MCF 10A (cell line): ENCODE measurements at places on chromosomes 5 and 9.
A peak's percentile ranks its signal among the peaks of the same experiment; 100 is the strongest.

- peak; percentile 49 for DNase-seq
These were observed 12.2 kb downstream of the PPP3R2 start for GRCh38 chr9:101582553-101582952.

- DNase-seq, result no peak
These were observed 203.1 kb upstream of the PPP1R2B start for GRCh38 chr5:156647034-156647451.

DNA sequence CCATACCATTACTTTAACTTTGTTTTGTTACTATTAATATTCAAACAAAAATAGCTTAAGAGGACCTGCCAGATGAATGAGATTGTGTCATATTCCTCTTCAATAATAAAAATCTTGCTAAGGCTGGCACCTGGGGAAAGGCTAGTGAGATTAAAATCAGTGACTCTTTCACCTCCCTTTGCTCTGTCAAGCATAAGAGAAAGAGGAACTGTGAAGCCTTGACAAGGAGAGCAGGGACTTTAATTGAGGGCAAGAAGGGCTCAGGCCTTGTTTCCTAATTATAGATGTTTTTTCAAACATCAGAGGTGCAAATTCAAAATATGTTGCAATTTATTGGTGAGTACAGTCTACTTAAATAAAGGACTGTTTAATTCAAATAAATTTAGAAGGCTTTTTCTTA, 91.7 kb downstream of the SPATA31D1 start:
- DNase-seq, result no peak

DNA sequence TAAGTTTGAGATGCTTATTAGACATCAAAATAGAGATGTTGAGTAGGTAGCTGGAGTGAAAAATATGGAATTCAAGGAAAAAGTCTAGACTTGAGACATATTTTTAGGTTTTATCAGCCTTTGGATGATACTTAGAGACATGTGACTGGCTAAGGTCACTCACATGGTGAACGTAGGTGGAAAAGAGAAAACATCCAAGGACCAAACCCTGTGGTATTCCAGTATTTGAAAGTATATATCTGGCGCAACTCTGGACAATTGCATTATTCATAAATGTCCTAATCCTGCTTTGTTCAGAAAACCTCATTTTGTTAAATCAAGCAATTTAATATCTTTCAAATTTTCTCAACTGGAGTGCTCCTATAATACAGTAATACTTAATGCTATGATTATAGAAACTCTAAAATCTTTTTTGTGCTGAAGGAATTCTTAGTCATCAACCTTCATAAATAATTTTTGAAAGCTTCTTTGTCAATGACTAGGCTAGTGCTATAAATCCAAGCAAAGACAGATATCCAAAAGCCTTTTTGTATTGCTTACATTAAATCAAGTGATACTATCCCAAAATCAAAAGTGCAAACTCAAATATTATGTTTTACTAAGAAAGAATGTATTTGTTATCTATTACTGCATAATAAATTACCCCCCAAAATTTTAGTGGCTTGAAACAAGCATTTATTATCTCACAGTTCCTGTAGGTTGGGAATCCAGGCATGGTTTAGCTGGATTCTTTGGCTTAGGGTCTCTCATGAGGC, 452.0 kb downstream of the ENC1 start:
- DNase-seq, result no peak
